Sigmoid colon (tissue), 7 donors: ENCODE measurements at places on chromosomes 7 and 10. TPM values are rescaled to one million over a fixed set of nuclear protein-coding genes. Genes with fewer than 3 reads are reported as not detected.

CXCL12 gene
- 111 TPM for total RNA-seq

DNA sequence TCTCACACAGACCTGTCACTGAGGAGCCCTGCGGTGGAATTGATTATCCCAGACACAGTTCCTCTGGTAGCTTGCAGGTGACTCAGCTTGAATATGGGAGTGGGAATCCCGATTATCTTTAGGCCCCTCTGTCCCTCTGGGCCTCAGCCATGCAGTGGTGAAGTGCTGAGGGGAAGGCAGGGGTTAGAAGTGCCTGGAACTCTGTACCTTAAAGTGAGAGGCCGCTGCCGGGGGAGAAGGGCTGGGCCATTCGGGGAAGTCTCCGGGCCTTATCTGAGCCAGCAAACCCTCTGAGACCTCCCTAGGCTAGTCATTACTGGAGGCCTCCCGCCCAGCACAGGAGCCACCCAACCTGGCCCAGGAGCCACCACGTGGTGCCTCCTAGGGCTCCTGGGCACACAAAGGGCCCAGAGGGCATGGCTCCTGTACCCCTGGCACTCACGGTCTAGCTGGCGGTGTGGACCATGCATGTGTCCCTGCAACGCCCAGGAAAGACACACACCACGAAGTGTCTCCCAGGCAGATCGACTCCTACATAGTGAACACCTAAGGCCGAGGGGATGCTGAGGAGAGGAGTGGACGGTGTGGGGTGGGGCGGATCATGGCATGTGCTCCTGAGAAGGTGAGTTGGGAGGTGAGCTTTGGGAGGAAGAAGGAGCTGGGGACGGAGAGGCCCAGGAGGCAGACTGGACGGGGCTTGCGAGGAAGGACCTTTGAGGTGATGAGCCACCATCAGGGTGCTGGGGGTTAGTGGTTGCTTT lies 56.2 kb downstream of the HK1 start:
- DNase-seq = no peak

DNA sequence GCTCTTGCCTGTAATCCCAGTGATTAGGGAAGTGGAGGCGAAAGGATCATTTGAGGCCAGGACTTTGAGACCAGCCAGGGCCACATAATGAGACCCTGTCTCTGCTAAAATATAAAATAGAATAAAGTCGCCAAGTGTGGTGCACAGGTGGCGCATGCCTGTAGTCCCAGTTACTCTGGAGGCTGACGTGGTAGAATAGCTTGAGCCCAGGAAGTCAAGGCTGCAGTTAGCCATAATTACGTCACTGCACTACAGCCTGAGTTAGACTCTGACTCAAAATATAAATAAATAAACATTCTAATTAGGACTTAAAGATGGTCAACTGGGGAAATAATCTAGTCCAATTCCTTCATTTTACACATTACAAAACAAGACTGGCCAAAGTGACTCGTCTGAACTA lies 768 bp downstream of the CHCHD2 start:
- no peak for DNase-seq

DNA sequence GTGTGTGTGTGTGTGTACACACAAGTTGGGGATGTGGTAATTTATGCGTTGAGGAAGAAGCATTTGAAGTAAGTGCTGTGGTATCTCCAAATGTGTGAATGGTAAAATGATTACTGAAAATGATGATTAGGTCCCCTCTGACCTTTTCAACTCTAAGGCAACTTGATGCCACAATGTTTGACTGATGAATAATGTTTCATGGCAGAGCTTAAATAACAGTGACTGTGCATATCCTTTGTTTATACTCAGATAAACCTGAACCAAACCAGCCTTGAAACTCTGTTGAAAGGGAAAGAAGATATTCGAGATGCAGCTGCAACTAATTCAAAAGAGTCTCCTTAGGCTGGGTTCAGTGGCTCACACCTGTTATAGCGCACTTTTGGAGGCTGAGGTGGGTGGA lies 64.8 kb upstream of the YAE1 start:
- DNase-seq = no peak

- no peak for DNase-seq
Observed at GRCh38 chr7:151833213-151833651, 43.7 kb downstream of the PRKAG2 start.

DNAJC30 gene
- 3.3 TPM for total RNA-seq

IDI2 gene
- not detected for total RNA-seq

DNA sequence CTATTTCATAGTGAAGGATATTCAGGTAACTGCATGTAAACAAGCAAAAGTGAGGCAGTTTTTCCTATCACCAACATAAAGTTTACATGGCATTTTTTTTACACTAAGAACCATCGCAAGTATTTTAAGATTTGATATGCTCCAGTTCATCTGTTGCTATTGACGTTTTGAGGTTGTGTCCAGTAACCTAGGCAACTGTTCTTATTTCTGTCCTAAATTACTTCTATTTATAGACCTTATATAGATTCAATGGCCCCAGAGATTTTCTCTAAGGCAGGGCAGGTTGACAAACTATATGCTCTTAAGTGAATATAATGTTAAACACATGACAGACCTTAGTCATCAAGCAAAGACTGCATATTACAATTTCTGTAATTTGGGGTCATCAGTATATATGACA lies 830.2 kb upstream of the LRRTM3 start:
- DNase-seq = no peak

SPDYE3 gene
- not detected for total RNA-seq

MKI67 gene
- total RNA-seq = 0.55 TPM

DNA sequence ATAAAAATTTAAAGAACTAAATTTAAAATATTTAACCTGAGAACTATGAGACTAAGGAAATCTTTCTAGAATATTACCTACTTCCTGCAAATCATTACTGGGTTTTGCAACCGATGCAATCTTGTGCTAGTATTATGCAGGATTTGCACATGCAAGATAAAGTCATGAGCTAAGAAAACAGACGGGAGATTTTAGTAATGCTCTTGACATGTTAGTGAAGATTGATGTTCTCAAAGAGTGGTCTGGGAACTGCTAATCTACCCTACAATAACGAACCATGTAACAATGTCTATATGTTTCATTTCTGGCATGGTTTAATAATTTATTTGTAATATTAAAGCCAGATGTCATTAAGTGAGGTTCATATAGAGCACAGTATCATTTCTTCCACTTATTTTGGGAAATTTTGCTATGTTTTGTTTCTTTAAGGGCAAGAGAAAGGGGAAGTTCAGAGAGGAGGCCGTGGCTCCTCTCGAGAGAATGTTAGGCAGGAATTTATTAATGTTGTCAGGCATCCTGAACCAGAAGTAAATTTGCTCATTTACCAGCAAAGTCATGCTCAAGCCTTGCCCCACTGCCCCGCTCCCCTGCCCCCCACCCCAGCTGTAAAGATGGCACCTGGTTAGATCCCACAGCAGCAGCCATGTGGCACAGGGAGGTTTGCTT lies 22.8 kb downstream of the LRRC17 start:
- no peak for DNase-seq

DNA sequence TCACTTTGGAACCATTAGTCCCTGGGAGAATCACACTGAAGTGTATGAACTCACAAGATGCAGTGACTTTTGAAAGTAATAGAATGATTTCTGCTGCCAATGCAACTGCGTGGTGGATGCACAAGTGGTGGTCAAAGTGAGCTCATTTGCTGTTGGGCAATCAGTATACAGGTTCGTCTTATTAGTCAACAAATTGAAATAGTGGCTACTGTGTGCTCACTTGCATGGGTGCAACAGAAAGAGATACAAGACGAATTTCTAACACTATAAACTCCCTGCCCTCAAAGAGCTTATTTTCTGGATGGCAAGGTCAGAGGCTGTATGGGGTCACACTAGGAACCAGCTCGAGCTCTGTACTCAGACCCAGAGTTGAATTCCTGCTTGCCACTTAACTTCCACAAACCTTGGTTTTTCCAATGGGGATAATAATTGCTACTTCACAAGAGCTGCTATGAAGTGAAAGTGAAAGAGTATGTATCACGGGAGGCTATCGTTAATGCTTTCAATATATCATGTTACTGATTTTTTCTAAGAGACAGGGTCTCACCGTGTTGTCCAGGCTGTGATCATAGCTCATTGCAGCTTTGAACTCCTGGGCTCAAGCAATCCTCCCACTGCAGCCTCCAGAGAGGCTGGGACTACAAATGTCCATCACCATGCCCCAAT lies 8.3 kb upstream of the BCL7B start:
- peak; percentile 21 for DNase-seq

DNA sequence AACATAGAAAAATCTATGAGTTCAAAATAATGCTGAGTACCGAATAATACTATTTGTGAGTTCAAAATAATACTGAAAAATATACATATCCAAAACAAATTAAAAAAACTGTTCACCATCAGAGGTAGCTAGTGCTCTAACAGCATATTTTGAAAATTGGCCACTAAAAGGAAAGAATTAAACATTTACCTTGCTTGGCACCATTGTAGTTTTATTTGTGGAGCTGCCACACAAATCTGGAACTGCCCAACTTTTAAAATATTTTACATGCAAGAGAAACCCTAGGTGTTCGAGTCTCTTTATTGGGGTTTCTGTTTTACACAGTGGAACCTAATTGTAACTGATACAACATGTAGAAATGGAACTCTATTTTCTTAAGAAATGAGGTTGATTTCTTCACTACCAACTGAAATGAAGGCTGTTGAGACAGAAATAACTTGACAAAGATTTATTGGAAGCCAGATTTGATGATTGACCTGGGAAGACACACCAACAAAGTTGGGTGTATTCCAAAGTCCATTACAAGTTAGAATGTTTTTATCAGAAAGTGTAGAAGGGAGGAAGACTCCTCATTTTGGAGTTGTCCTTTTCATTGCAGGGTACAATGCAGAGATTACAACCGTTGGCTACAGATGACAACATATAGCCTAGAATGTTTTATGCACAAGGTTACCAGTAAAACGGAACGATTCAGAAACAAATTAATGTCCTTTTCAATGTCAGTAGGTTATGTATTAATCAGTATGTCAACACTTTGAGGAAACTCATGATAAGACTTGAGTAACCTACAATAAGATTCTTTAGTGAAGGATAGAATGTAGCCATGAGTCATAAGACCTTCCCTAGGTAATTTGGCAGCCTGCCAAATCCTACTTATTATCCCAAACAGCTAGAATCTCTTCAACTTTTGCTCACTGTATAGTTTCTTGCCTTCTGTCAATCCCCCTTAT lies 73.8 kb upstream of the PAPSS2 start:
- no peak for DNase-seq

FZD8 gene
- 6.6 TPM for total RNA-seq

CPN1 gene
- not detected for total RNA-seq

DNA sequence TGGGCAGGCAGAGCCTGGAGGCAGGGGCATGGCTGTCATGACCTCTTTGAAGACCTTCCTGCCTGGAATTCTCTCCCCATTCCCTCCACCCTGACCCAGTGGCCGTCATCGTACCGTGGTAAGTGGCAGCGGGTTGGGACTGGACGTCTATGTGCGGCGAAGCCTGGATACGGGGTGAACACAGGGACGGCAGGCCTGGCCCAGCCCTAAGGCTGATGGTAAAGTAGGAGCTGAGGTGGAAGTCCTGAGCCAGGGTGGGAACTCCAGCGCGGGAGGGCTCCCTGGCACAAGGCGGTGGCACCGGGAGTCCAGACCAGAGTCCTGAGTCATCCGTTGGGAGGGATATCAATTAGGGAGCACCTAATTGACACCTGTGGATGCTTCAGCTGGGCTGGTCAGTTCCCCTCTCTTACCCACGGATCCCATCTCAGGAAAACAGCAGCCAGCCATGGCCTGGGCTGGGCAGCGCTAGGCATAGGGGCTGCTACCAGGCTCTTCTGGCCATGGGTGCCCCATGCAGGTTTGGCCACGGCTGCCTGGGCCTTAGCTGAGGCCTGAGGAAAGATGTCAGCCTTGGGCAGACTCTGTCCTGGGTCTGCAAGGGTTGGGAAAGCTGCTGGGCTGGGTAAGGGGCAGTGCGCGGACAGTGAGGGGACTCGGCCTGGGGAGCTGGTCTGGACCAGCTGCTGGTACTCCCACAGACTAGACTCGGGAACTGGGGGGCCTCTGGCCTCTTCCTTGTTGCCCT lies 3.3 kb downstream of the PPIF start:
- DNase-seq = no peak

GRCh38 chr7:44257618-44258422 lies 57.0 kb downstream of the YKT6 start:
- DNase-seq = no peak

GRCh38 chr7:143285806-143286521 lies 1.2 kb downstream of the TMEM139 start:
- DNase-seq = no peak

- no peak for DNase-seq
Observed at GRCh38 chr10:94496010-94496409, 49.6 kb upstream of the HELLS start.

DNA sequence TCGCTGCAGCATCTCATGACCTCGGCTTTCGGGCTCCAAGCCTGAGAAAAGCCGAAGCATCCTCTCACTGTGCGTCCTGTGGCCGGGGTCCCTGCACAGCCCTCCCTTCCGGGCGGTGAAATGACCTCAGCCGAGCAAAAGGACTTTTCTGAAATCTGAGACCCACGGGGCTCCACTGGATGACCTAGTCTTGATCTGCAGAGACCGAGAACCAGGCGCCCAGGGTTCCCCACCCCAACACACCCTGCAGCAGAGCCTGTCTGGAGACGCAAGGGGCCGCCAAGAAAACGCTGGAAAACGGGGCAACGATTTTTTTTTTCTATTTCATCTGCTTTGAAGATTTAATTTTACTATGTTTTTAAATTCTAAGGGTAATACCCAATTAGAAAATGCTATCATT lies 31.7 kb downstream of the NPS start:
- no peak for DNase-seq

DNA sequence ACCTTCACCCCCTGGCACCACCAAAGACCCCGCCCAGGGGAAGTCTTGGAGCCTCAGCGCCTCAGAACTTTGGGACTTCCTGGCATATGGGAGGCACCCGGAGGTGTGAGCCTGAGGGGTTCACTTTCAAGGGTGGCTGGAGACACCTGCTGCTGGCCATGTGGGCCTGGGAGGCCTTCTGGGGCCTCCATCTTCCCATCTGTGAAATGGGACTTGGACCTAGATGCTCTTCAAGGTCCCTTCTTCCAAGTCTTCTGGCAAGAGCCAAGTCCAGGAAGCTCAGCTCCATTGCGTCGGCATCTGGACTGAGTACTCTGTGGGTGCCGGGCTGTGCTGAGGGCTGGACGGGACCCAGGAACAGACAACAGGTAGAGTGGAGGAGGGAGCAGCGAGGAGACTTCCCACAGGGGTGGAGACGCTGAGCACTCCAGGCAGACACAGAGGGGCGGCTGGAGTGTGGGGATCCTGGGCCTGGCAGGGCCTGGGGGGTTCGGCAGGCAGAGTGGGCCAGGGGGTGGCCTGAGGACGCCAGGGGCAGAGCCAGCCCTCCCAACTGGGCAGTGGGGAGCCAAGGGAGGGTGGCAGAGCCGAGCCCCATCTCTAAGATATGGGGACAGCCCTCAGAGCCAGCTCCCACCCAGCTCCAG lies 9.3 kb upstream of the LFNG start:
- DNase-seq = no peak

DRGX gene
- total RNA-seq = not detected

VWA2 gene
- total RNA-seq = 0.55 TPM

- no peak for DNase-seq
Observed at GRCh38 chr7:103851357-103851756, 138.1 kb downstream of the RELN start.

- no peak for DNase-seq
Observed at GRCh38 chr7:131488361-131488760, 68.1 kb downstream of the PODXL start.

- peak; percentile 76 for DNase-seq
Observed at GRCh38 chr7:105759670-105760550, 116.5 kb downstream of the ATXN7L1 start.

TBX20 gene
- not detected for total RNA-seq

- DNase-seq = no peak
Observed at GRCh38 chr7:114799628-114800028, 122.3 kb upstream of the MDFIC start.

GNAT3 gene
- not detected for total RNA-seq
